ENCODE measurements at places on chromosomes 7 and 10.
A peak's percentile ranks its signal among the peaks of the same experiment; 100 is the strongest.

- DNase-seq: no peak
Measured at GRCh38 chr10:117969592-117969991, 77.1 kb downstream of the RAB11FIP2 start.

- no peak for DNase-seq
Measured at GRCh38 chr7:151824373-151824933, 52.5 kb downstream of the PRKAG2 start.

- no peak for DNase-seq
Measured at GRCh38 chr10:132445516-132446194, 48.7 kb downstream of the PWWP2B start.

- no peak for DNase-seq
Measured at GRCh38 chr10:84608126-84608525, 279.7 kb downstream of the CCSER2 start.

GRCh38 chr10:17425584-17426262 is 28.7 kb downstream of the ST8SIA6 start:
- no peak for DNase-seq

GRCh38 chr7:7990441-7990761 is 21.8 kb downstream of the GLCCI1 start:
- DNase-seq: no peak

- peak; percentile 95 for DNase-seq
Measured at GRCh38 chr7:6008668-6009611, at the start of the genes AIMP2 and PMS2. Gene AIMP2 (plus strand): TSS chr7:6009272. CDS start chr7:6009364, 92 bp downstream. Gene PMS2 (minus strand): TSS chr7:6009049. CDS start chr7:6009019, 30 bp downstream.

Measured in NK-92 treated with Interleukin-12 subunit alpha and Interleukin-12 subunit beta, amount 100 ng/mL, for 24 hours (cell line).